ENCODE measurements at places on chromosomes 11 and 22.

GRCh38 chr22:45448431-45448830 is 34.9 kb downstream of the RIBC2 start:
- DNase-seq = peak; percentile 83

DNA sequence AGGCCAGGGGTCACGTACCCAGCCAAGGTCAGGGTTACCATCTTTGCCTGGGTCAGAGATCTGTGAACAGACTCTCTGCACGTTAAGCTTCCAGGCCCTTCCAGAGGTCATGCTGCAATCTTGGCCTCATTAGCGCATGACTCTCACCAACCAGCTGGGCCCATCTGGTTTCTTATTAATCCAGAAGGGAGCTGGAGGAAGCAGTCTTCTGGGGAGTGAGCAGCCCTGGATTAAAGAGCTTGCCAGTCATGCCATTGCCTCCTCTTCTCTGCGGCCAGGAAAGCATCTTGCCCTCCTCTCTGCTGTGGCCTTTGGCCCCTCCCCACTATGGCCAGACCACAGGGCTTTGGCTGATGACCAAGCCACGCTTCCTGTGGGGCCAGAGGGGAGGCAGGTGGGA is 57.4 kb downstream of the CHST1 start:
- DNase-seq = peak; percentile 90

DNA sequence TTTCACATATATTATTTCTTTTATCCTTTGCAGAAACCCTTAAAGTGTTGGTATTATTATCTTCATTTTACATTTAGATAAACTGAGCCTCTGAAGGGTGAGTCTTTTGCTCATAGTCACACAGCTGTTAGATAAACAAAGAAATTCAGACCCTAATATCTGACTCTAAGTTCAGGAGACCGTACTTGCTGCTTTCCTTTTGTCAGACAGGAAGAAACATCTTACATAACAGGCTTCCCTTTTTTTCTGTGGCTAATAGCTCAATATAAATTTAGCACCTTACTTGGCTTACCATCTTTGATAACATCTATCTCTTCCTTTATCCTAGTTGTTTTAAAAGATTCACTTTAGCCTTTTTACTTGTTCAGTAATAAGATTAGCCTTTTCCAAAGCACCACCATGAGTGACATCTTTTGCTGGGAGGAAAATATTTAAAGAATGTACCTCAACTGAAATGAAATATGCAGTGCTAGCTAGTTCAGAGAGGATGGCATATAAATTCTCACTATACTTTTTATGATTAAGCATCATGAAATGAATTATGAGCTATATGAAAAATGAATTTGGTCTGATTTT is 128.6 kb downstream of the WNT11 start:
- DNase-seq = peak; percentile 30

GRCh38 chr11:19828382-19829108 is 115.9 kb downstream of the NAV2 start:
- no peak for DNase-seq

Data from lung (tissue), 17 donors.